ENCODE measurements at places on chromosomes 4 and X.

DNA sequence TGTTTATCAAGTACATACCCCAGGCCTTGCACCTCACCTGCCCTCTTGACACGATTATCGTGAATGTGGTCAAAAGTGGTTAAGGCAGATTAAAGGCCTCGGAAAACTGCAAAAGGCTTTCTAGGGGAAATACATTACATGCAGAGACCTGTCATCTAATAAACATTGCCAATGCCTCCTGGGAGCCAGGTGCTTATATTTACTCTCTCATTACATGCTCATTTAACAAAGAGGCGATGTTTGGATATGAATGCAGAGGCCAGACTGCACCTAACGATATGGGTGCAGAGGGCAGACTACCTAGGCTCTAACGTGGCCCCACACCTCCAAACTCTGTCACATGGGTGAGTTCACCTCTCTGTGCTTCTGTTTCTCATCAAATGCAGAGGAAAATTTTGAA, 14.5 kb downstream of the CRMP1 start:
- DNase-seq, result no peak

GRCh38 chr4:57109411-57109846, 756 bp downstream of the IGFBP7 start:
- no peak for DNase-seq

DNA sequence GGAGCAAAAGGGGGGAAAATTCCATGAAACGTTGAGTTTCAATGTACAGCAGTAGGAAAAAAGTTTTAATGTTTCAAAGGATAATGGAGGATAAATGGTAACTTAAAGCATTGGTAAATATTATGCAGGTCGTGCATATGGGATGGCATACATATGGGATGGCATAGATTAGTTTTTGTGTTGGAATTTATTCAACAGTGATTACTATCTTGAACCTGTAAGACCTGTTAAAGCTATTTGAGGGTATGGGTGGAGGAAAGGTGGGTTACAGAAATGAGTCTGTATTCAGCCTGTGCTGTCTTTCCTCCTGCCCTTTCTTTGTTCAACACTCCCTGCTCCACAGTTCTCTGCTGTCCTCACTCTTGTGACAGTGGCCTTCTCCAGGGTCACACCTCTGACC, 54.6 kb downstream of the ARHGAP10 start:
- DNase-seq, result no peak

- no peak for DNase-seq
These were observed 38.1 kb downstream of the CBLL2 start for GRCh38 chrX:22310779-22311178.

DNA sequence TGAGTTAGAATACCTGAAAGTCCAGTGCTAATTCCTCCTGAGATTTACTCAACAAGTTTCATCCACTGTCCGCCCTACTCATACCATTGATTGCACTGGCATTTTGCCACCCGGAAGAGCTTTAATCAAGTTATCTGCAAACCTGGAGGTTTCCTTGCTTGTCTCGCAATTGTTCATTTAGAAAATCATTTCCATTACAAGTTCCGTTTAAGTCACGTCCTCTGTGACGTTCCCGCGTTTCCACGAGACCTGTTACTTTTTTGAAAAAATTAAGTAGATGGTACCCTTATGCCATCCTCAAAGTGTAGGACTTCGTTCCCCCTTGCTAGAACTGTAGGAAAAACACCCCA, 761 bp upstream of the FRYL start:
- DNase-seq, result peak; percentile 42

GRCh38 chrX:17373337-17373736, 1.7 kb upstream of the NHS start:
- DNase-seq, result no peak

- DNase-seq, result no peak
These were observed 360.5 kb downstream of the ZNF674 start for GRCh38 chrX:46184749-46185148.

DNA sequence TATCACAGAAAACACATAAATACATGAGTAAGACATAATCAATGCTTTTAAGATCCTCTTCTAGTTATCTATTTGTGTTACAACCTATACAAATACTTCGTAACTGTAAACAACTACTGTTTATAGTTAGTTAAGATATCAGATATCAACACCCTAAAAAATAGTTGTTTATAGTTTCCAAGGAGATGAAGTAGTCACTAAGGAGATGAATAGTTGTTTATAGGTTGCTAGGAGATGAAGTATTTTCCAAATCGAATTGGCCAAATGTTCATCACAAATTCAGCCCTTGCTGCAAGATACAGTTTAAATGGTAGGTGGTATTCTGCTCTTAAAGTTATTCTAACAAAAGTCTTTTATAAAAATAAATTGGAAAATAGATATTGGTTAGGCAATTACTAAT, 618.2 kb upstream of the PCDH10 start:
- DNase-seq, result no peak

DNA sequence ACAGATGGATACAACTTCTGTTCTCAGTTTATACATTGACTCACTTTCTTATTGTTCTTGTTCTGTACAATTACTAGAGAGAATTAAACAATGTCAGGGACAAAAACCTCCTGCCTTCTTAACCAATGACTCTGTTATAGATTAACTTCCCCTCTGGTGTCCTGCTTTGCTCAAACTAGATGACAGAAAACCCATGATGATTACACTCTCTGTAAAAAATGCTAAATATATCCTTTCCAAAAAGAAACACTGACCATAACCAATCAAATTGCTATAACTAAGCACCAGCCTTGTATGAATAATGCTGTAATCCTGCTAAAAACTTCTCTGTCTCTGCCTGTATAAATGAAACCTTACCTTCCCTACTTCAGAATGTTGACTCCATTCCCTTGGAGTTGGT, 29.8 kb upstream of the IL13RA2 start:
- no peak for DNase-seq

GRCh38 chr4:801436-802124, 24.3 kb downstream of the CPLX1 start:
- DNase-seq, result no peak

GRCh38 chr4:125123570-125124109, 191.1 kb upstream of the FAT4 start:
- no peak for DNase-seq

DNA sequence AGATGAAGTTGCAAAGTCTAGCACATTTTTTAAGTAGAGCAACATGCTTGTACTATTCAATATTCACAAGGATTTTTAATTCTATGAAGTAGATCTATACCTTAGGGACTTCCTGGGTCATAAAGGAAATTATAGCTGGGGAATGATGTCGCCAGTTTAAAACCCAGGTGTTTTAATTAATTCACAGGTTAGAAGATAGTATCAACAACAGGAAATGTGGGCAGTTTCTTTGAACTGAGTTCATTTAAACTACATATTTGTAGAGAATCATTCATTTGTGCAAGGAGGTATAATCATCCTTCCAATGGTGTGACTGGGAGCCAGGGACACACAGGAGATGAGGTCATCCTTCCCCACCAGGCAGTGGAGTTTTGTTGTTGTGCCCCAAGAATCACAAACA, 181.3 kb upstream of the KLF3 start:
- no peak for DNase-seq

DNA sequence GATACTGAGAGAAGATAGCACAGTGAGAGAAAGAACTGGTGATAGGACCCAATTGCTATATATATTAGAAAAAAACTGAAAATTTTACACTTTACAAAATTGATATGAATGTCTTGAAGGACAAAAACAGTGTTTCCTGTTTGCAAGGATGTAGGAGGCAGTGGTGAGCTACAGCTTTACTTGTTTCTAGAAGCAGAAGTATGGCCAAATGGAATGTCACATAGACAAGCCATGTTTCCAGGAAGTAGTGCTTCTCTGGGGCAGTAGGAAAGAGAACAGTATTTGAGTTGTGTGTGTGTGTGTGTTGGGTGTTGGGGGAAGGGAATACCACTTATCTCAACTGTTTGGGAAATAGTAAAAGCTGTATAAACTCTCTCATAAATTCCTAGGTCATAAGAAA, 60.9 kb upstream of the IBSP start:
- no peak for DNase-seq

GRCh38 chr4:73922766-73923630, 53.8 kb downstream of the CXCL1 start:
- DNase-seq, result no peak

- no peak for DNase-seq
These were observed 21.9 kb upstream of the MRFAP1 start for GRCh38 chr4:6618386-6619115.

GRCh38 chr4:39046249-39046648, 14.0 kb upstream of the TMEM156 start:
- DNase-seq, result no peak

DNA sequence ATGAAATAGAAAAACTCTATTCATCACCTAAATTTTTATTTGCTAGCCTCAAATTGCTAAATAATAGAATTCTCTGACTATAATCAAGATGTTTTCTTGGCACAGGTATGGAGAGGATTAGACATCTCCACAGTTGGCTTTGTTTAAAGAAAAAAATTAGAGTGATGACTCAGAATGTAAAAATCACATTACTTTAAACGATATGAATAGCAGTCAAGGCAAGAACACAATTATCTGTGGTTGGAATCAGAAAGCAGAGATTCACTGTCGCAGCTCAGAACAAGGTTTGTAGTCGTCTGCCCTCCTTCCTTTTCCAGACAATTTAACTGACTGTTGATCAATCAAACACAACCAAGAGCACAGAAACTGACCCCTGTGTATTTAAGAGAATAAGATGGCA, 32.2 kb upstream of the CCKAR start:
- no peak for DNase-seq

- no peak for DNase-seq
These were observed 319 bp downstream of the RPA4 start for GRCh38 chrX:96884027-96884426.

- no peak for DNase-seq
These were observed 216.6 kb downstream of the NR3C2 start for GRCh38 chr4:148225639-148226038.

DNA sequence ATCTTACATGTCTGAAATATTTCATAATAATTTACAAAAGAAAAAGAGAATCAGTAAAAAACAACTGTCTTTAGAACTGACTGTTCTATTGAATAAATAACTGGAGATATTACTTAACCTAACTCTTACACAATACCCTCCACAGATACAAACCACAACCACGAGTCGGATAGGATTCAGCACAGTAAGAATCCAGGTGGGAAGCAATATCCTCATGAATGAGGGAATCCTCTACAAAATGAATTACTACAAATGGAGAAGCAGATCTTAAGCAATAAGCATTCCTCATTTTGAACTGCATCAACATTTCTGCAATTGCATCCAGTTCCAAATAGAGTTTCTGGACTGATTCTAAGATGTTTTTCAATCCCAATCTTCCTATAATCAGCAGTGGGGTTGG, 227.1 kb downstream of the SH2D1A start:
- DNase-seq, result no peak

DNA sequence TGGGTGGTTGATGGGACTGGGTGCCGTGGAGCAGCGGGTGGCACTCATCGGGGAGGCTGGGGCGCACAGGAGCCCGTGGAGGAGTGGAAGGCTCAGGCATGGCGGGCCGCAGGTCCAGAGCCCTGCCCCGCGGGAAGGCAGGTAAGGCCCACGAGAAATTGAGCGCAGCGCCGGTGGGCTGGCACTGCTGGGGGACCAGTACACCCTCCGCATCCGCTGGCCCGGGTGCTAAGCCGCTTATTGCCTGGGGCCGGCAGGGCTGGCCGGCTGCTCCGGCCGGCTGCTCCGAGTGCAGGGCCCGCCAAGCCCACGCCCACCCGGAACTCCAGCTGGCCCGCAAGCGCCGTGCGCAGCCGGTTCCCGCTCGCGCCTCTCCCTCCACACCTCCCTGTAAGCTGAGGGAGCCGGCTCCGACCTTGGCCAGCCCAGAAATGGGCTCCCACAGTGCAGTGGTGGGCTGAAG, 85.1 kb upstream of the FAT4 start:
- DNase-seq, result no peak

- DNase-seq, result no peak
These were observed 7.7 kb upstream of the WDR13 start for GRCh38 chrX:48589482-48590162.

DNA sequence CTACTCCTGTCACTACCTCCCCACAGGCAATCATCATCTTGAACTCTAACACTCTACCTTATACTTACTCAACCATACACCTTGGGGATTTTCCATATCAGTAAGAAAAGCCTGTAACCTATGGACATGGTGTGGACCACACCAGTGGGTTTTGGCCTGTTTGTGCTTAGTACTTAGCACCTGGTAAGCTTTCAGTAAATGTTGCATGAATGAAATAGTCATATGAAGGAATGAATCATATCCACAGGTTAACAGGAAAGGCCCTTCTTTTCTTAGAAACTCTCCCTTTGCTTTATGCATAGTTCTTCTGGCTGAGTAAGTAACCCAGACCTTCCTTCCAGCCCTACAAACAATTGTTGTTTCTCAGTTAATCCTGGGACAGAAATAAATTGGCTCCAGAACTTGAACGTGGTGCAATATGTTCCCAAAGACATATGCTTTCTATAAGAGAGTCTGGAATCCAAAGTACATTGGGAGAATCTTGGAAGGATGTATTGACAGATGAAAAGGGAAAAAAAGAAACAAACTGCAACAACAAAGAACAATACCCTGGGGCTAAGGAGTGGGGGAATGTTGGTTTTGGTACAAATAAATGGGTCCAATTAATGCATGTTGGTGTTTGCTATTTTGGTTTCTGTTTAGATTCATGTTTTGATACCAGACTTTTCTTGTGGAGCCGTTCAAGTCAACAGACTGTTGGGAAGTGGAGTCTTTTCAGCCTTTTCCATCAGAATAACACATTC, 27.8 kb downstream of the RASL11B start:
- DNase-seq, result no peak

- no peak for DNase-seq
These were observed 15.7 kb downstream of the FOXR2 start for GRCh38 chrX:55638933-55639332.

DNA sequence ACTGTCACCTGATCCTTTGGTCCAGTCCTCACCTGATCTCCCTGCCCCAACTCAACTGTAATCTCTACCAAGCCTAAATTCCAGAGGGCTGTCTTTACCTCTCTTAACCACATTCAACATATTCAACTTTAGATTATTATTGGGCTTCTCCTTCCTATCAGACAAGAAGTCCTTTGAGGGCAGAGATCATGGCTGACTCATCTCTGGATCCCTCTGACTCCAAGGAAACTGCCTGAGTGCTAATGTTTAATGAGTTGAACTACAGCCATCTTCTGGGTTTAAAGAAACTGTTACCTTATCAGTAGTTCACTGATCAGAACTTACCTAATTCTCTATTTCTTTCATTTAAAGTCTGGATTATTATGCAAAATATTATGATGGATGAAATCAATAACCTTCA, 135.7 kb downstream of the GPC3 start:
- DNase-seq, result no peak

- no peak for DNase-seq
These were observed 55.3 kb downstream of the FIP1L1 start for GRCh38 chr4:53432528-53433424.

DNA sequence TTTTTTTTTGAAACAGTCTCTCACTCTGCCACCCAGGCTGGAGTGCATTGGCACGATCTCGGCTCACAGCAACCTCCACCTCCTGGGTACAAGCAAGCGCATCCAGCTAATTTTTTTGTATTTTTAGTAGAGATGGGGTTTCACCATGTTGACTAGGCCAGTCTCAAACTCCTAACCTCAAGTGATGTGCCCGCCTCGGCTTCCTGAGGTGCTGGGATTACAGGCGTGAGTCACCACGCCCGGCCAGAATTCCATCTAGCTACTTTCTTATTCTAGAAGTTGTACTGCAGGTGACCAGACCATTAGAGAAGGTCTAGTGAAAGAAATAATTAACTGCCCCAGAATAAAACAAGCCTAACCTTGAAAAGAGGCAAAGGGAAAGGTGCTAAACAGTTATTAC, 2.3 kb downstream of the LRBA start:
- DNase-seq, result no peak
